Airway epithelial cell (primary cell): ENCODE measurements at places on chromosomes 7 and 10. TPM values are rescaled to one million over a fixed set of nuclear protein-coding genes. Genes with fewer than 3 reads are reported as not detected.

TCAF2 gene
- total RNA-seq, result 4.7 and 6.6 TPM in 2 replicates

ZNF212 gene
- total RNA-seq, result 4.1 and 4.7 TPM in 2 replicates

CYP3A4 gene
- 0.14 TPM in 1 of 2 replicates, not detected in the other for total RNA-seq

ASAH2B gene
- total RNA-seq, result 3.5 and 7.0 TPM in 2 replicates

PDGFA gene
- 58.2 and 72.8 TPM in 2 replicates for total RNA-seq

CCL24 gene
- total RNA-seq, result not detected in 2 replicates

RNF32 gene
- total RNA-seq, result 1.3 and 2.3 TPM in 2 replicates

INHBA gene
- total RNA-seq, result 3.8 and 5.9 TPM in 2 replicates

ARL3 gene
- 6.6 and 9.6 TPM in 2 replicates for total RNA-seq

STEAP1 gene
- 17.6 and 20.3 TPM in 2 replicates for total RNA-seq

CPN1 gene
- total RNA-seq, result not detected in 2 replicates
